ENCODE measurements at places on chromosomes 3 and 15. TPM values are rescaled to one million over a fixed set of nuclear protein-coding genes. Genes with fewer than 3 reads are reported as not detected.

- no peak for DNase-seq
These were observed 13.8 kb upstream of the PLA2G4D start for GRCh38 chr15:42108189-42108588.

DNA sequence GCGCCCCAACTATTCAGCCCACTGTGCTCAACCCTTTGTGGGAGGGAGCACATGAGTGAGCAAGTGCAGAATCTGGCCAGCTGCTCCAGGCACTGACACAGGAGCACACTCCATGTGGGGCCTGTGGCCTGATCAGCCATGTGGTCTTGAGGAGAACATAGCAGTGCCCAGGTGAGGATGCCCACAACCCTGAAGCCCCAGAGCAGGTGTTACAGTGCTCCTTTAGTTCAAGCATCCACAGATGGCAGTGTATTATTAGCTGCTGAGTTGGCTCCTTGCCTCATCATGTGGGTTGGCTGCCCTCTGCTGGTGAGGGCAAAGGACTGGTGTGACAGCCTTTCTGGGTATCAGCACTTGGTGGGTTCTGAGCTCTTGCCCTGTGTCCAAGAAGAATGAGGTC lies 1588.2 kb downstream of the SI start:
- DNase-seq, result no peak

DNA sequence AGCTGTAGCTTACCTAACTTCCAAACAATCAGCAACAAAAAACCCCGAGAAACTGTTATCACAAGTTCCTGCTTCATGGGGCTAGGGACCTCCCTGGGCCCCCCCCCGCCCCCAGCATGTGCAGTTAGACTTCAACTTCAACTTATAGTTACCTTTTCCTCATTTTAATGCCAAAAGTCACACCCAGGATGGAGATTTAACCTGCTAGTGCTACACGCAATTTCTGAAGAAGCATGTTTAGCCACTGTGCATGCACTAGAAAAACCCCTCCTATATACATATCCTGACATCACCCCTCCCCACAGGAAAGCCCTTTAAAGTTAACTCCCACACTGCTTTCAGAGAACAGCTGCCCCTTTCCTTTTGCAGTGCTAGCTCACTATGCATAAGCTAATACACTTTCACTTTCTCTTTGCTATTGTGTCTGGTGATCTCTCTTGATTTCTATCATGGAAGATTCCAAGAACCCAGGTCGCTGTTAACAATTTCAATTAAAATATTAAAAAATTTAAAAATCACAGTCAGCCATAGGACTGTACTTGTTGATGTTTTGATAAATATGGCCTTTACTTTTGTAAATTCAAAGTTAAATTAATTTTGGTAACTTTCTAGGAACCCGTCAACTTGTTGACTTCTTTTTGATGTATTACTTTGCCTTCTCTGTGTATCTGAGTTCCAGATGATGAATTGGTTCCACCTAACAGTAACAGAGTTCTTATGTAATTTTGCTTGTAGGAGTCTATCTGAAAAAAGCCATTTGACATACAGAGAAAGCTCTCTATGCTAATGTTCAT lies 75.2 kb upstream of the ACAD9 start:
- no peak for DNase-seq

- DNase-seq, result no peak
These were observed 28.7 kb upstream of the PIGZ start for GRCh38 chr3:196997311-196997710.

Gene MAPKAPK3
- total RNA-seq, result 24.4 TPM

All from spinal cord (tissue), 10 donors.